Muscle of back (tissue), 13 donors: ENCODE measurements at places on chromosomes 4 and X.

GRCh38 chrX:10636851-10637250 lies 16.5 kb upstream of the MID1 start:
- DNase-seq = no peak

- no peak for DNase-seq
These were observed 32.7 kb upstream of the HPGDS start for GRCh38 chr4:94375364-94375763.

DNA sequence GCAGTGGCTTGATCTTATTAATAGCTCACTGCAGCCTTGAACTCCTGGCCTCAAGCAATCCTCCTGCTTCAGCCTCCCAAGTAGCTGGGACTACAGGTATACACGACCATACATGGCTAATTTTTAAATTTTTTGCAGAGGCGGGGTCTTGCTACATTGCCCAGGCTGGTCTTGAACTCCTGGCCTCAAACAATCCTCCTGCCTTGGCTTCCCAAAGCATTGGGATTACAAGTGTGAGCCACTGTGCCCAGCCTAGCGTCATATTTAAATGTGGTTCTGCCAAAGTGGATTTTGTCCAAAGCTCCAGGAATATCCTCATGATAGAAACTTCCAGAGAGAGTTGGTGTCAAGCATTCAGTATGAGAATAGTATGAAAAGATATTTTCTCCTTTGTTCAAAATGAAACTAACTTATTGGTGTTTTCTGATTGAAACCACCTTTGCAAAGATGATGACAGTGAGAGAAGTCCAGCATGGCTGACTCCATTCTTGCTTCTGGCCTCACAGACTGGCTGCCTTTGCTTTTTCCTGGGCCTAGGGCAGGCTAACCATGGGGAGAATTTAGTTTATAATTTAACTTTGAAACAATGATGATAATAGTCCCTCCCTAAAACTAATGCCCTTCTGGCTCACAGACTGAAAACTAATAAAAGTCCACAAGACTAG lies 129.0 kb downstream of the C4orf51 start:
- DNase-seq = no peak

- no peak for DNase-seq
These were observed 67.5 kb downstream of the RBM47 start for GRCh38 chr4:40562208-40562607.

GRCh38 chr4:3304831-3305609 lies 12.2 kb downstream of the RGS12 start:
- DNase-seq = peak; percentile 61

- DNase-seq = no peak
These were observed 20.8 kb upstream of the PRPS2 start for GRCh38 chrX:12770440-12770839.

DNA sequence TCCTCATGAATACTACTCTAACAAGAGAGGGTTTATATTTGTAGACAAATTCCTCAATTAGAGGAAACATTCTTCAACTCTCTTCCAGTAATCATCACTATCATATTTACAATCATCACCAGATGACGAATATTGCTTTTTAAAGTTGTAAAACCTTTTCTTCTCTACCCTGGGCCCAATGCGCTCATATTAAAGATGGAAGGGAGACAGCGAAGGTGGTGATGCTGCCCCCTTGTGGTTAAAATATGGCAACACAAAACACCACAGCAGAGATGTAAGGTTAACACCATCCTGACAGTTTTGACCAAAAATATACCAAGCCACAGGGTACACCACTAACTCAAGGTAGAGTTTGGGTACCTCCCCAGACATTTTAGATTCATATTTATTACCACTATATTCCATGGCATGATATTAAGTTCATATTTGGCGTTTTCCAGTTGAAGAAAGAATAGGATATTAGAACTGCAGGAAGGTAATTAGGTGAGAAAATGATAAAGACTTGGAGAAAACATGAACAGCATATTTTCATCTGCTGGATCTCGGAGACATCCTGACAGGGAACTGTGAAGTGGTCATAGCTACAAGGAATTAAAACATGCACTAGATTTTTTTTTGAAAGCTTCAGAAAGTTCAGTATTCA lies 72.8 kb downstream of the SLC9A7 start:
- peak; percentile 50 for DNase-seq

- DNase-seq = no peak
These were observed 431.8 kb downstream of the BCOR start for GRCh38 chrX:39665830-39666518.

GRCh38 chrX:46325312-46325877 lies 219.8 kb downstream of the ZNF674 start:
- peak; percentile 37 for DNase-seq

- DNase-seq = no peak
These were observed 117.6 kb upstream of the DCAF12L1 start for GRCh38 chrX:126670258-126670657.

GRCh38 chr4:139465922-139466321 lies 12.0 kb downstream of the RAB33B start:
- DNase-seq = no peak

- peak; percentile 90 for DNase-seq
These were observed 108.3 kb upstream of the ARSJ start for GRCh38 chr4:114087596-114088230.

- DNase-seq = no peak
These were observed 147.2 kb downstream of the SHROOM3 start for GRCh38 chr4:76582074-76582816.

DNA sequence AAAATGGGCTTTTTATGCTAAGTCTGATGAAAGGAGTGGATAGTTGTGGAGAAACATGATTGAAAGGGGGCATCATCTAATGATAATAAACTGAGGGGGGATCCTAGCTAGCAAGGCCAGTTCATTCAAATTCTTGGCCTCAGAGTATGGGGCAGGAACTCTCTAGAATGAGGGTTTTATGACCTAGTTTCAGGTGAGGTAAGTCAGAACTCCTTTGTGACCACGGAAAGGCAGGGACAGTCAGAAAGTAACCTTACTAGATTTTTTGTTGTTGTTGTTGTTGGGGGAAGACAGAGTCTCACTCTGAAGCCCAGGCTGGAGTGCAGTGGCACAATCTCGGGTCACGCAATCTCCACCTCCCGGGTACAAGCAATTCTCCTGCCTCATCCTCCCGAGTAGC lies 1.5 kb upstream of the PAQR3 start:
- no peak for DNase-seq

GRCh38 chrX:84170931-84171330 lies 17.1 kb downstream of the RPS6KA6 start:
- DNase-seq = no peak

GRCh38 chrX:125205918-125206665 lies 113.6 kb upstream of the TEX13C start:
- DNase-seq = no peak

GRCh38 chrX:108267557-108267956 lies 170.7 kb downstream of the COL4A6 start:
- no peak for DNase-seq

DNA sequence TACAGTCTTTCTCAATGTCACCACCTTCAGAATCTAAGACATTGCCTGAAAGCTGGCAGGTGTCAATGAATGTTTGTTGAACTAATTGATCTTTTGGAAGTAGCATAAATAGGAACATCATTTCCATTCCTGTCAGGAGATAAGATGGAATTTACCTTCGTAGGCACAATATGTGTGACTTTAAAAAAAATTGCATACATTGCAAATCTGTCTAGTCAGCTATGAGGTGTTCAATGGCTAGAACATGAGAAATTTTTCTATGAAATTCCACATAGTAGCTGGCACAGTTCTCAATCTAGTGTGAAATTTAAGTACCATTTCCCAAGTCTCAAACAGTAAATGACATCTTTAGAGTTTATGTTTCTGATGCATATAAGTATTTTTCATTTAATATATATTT lies 10.3 kb downstream of the PAGE2 start:
- no peak for DNase-seq

DNA sequence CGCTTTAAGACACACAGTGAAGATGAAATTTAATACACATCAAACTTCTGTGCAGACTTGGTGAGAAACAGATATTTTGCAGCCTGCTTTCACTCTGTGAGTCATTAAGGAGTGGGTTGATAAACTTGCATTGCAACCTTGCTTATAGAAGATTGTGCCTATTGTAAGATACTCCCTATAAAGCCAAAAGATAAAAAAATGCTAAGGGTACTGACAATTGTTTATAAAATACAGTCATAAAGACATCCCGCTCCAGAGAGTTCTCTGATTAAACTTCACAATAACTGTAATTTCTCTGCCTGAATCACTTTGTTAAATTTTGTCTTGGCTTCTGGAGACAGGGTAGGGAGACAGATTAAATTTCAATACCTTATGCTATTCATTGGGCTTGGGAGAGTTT lies 49.1 kb downstream of the GALNT7 start:
- no peak for DNase-seq

- no peak for DNase-seq
These were observed 136.4 kb upstream of the GUCY1A1 start for GRCh38 chr4:155530290-155530689.

GRCh38 chrX:25726539-25726938 lies 411.6 kb upstream of the MAGEB18 start:
- no peak for DNase-seq

GRCh38 chrX:119672426-119672825 lies 20.5 kb downstream of the SEPTIN6 start:
- DNase-seq = no peak

- no peak for DNase-seq
These were observed 360.2 kb downstream of the ZIC3 start for GRCh38 chrX:137926090-137926489.

DNA sequence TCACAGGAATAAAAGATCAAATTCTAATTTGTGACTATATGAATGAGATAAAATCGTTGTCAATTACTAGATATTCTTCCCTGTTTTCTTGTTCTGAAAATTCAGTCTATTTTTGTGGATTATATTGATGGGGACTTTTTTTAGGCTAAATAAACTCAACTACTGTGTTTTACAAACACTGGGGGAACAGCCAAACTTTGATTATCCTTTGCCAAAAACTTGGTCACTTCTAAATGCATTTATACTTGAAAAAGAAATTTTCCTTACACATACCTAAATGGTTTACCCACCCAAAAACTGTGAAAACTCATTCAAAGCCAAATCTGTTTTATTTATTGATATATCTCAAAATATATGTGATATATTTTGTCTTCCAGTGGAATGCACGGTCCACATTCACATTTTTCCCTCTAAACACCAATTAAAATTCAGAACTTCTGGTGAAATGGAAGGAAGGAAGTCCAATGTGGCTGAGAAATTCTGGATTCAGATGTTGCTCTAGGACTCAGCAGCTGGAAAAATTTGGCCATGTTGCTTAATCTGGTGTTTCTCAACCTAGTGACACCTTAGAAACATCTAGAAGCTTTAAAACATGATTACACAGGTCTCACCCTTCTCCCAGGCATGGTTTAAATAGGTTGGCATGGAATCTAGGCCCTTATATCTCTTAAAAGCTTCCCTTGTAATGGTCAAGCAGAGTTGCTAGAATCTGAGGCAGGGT lies 28.6 kb upstream of the ARHGAP24 start:
- DNase-seq = peak; percentile 13
